Activated CD4-positive, alpha-beta T cell treated with anti-CD3 and anti-CD28 coated beads for 1 hour (primary cell): ENCODE measurements at places on chromosomes 13 and 19.

GRCh38 chr13:35512271-35512920 is 35.9 kb upstream of the MAB21L1 start:
- no peak for DNase-seq

GRCh38 chr19:58009666-58010301 is 7.2 kb upstream of the ZNF606 start:
- DNase-seq = peak; percentile 29

- DNase-seq = no peak
Observed at GRCh38 chr13:42612021-42612765, 38.2 kb downstream of the TNFSF11 start.

DNA sequence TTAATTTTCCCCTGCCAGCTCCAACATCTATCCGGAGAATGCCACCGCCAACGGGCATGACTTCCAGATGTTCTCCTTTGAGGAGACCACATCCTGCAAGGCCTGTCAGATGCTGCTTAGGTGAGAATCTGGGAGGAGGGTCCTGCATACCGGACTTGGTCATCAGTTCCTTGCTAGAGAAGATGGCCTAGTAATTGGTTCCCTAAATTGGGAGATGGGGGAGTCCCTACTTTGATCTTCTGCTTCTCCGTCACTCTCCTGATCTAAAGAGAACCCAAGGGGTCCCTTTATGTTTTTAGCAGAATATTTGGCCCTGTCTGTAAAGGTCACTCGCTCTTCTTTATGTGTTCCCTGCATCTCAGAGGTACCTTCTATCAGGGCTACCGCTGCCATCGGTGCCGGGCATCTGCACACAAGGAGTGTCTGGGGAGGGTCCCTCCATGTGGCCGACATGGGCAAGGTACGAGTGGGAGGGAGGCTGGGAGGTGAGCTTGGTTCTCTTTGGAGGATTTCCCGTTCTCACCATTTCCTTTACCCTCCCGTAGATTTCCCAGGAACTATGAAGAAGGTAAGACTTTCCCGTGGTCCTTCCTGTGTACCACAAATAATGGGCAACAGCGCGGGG is 54.1 kb upstream of the ADGRE1 start:
- DNase-seq = no peak

DNA sequence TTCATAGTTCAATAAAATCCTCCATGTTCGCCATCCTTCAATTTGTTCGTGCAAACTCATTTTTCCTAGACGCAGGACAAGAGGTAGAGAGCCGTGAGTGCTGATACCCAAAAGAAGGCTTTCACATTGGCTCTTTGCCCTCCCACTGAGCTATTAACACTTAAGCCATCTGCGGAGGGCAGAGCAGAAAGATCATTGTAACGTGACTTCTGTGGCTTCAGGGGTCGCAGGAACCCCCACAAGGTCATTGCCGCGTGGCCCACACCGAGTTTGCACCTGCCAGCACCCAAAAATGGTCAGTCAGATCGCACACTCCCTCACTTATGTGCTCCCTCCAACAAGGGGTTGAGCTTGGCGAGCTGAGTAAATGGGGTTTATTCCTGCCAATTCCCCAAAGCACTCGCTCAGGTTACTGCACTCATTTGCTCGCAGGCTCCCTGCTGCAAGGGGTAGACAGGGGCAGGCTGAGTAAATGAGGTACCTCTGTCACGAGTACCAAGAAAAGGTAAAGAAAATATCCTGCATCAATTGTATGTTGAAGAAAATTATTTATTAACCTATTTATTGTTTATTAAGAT is 144.1 kb downstream of the PRR20E start:
- DNase-seq = no peak

DNA sequence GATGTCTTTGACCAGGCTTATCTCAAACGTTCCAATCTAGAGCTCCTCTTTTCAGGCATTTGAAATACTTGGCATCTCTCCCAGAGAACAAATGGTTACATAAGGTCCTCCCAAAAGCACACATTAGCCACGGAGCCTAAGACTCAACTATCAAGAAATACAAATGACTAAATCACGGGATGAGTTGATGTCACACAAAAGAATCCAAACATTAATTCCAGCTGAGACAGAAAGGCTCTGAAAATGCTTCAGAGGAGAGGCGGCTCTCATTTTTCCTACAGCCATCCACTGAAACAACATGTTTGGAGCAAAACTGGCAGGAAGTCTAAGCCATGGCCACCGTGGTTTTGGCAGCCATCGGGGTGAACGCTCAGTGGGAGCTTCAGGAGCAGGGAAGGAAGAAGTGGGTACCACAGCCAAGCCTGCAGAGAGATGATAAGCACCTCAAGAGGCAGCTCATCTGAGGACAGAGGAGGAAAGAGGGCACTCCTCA is 122.5 kb downstream of the STK24 start:
- DNase-seq = no peak

GRCh38 chr13:27770809-27771208 is 21.5 kb upstream of the GSX1 start:
- no peak for DNase-seq

- no peak for DNase-seq
Observed at GRCh38 chr13:99855526-99856420, 115.8 kb downstream of the ZIC5 start.

DNA sequence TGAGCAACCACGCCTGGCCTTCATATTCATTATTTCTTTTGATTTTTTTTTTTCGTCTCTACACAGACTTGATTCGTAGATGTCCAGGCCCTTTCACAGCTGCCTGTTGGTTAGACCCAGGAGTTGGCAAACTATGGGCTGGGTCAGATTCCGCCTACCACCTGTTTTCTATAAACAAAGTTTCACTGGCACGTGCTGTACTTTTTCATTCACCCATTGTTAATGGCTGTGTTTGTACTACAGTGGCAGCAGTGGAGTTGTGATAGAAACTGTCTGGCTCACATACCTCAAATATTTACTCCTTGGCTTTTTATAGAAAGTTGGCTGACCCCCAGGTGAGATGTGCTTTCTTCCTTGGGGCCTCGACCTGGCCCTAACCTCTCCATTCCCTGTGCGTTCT is 72.9 kb upstream of the TEX29 start:
- no peak for DNase-seq

GRCh38 chr13:48969685-48970084 is 6.0 kb upstream of the FNDC3A start:
- DNase-seq = no peak

DNA sequence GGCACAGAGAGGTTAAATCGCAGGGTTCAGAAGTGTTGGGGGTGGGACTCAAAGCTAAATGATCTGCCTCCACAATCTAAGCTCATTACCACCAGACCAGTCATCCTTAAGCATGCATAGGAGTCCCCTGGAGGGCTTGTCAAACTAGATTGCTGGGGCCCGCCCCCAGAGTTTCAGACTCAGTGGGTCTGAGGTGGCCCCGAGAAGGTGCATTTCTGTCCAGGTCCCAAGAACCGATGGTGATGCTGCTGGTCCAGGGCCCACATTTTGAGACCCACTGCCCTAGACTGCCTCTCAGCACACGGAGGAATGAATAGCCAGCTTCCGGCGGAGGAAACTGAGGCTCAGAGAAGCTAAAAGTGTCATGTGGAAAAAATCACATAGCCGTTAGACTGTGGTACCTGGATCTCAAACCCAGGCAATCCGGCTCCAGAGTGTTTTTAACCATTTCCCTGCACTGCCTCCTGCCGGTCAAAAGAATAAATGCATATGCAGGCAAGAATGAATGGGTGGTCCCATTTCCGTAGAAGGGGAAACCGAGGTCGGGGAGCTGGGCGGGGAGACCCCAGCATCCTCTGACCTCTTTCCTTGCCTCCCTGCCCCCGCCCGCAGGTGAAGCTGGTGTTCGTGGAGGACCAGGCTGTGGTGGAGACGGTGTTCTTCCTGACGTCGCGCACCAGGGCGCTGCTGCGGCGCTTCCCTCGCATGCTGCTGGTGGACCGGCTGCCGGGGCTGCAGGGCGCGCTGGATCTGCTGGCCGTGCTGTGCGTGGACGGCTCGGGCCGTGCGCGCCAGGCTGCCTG is 23.8 kb downstream of the ZSWIM9 start:
- no peak for DNase-seq

GRCh38 chr19:36125557-36125956 is 10.3 kb downstream of the TBCB start:
- DNase-seq = no peak

DNA sequence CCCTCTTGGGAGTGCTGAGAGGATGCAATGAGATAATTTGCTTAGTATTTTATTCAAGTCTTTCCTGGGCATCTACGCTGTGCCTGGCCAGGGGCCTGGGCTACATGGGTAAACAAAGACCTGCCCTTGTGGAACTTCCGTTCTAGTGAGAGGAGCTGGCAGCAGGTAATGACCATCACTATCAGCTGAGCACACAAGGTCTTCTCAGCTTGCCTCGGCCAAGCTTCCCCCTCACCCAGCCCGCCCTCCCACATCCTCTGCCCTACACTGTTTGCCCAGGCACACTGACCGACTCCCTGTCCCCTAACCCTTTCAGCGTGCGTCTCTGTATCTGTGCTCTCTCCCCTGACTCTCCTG is 8.6 kb upstream of the FKRP start:
- no peak for DNase-seq

- DNase-seq = no peak
Observed at GRCh38 chr13:84446972-84447639, 564.8 kb upstream of the SLITRK1 start.

DNA sequence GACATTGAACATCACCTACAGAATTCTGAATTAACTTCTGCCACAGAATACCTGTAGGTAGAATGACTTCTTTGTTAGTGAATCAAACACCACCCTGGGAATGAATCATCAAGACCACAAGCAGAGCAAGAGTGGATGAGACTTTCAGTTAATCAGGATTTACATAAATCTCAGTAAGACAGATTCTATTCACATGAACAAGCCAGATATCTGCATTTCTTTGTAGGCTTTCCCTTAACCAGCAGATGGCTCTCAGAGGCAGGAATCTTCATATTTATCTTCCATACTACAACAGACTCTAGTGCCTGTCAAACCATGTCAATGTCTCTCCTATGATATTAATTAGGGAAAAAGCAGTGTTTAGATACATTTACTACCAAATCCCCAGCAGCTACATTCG is 412.1 kb downstream of the KLF12 start:
- no peak for DNase-seq

DNA sequence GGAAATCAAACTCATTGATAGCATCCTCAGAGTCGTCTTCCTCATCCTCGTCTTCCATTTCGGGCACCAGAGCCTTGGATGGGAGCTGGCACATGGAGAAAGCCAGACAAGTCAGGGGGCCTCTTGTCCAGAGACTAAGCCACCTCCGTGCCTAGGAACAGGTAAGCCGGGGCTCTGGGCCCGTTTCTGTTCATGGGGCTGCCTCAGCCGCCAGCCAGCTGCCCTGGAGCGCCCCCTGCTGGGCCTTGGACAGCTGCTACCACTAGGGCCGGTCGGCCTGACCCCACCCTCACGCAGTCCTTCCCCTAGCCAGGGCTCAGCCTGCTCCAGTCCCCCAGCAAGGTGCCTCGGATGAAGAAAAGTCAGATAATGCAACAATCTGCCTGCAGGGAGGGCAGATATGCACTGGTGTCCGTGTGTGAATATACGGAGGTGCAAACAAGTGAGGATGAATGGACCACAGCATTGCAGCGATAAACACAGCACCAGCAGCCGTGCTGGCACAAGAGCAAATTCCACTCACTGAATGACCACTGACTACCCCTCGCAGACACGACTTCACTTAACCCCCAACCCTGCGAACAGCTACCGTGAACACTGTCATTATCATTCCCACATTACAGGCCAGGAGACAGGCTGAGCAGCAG is 11.9 kb upstream of the PRKD2 start:
- peak; percentile 80 for DNase-seq

- peak; percentile 92 for DNase-seq
Observed at GRCh38 chr19:39405958-39406655, 540 bp upstream of the ZFP36 start.

- DNase-seq = no peak
Observed at GRCh38 chr13:42066542-42066941, 18.1 kb downstream of the DGKH start.

- no peak for DNase-seq
Observed at GRCh38 chr13:42218576-42218975, 53.4 kb upstream of the AKAP11 start.

DNA sequence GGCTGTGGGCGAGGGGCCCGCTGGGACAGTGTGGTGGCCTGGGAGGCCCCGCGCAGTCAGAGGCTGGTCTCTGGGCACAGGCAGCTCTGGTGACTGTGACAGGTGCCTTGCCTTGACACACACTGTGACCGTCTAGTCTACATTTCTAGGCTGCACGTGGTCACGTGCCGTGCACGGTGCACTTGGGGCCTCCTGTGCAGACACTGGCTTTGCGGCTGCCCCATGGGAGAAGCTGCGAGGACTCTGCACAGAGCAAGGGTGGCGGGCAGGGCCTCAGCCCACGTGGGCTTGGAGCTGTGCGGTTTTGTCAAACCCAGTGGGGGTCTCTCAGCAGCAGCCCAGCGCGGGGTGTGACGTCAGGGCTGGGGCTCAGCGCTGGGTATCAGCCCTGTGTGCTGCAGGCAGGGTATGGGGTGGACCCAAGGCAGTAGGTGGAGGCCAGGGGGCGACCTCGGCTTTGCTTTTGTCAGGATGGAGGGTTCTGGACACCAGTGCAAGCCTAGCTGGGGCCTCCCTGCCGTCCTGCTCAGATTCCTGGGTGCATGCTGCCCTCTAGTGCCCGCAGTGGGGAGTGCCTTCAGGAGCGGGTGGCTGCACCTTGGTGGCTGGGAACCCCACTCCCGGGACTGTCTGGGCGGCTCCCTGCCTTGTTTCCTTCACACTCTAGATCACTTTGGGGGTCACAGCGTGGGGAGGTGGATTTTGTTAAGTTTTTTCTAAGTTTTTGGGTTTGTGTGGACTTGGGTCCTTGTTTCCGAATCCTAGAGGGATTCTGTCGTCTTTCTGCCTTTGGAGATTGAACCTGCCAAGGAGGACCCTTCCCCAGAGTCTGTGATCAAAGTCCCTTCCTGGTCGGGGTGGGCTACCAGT is 62.6 kb downstream of the KDM4B start:
- peak; percentile 70 for DNase-seq
